ENCODE measurements at places on chromosomes 4 and X.

DNA sequence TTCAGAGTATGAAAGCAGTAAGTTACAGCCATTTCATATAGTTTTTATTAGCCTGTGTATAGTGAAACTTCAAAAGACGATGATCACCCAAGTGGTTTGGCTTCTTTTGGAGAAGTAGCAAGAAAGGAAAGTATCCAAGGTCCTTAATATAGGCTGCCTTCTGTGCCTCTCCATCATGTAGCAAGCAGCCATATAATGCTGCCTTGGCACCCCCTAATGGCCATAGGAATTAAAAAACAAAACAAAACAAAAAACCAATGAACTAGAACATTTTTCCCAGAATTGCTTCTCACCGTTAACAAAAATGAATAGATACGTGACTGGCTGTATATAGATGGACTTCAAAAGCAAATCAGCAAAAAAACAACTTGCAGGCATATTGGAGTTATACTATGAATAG, 18.9 kb downstream of the LAMP2 start:
- peak; percentile 23 for DNase-seq

DNA sequence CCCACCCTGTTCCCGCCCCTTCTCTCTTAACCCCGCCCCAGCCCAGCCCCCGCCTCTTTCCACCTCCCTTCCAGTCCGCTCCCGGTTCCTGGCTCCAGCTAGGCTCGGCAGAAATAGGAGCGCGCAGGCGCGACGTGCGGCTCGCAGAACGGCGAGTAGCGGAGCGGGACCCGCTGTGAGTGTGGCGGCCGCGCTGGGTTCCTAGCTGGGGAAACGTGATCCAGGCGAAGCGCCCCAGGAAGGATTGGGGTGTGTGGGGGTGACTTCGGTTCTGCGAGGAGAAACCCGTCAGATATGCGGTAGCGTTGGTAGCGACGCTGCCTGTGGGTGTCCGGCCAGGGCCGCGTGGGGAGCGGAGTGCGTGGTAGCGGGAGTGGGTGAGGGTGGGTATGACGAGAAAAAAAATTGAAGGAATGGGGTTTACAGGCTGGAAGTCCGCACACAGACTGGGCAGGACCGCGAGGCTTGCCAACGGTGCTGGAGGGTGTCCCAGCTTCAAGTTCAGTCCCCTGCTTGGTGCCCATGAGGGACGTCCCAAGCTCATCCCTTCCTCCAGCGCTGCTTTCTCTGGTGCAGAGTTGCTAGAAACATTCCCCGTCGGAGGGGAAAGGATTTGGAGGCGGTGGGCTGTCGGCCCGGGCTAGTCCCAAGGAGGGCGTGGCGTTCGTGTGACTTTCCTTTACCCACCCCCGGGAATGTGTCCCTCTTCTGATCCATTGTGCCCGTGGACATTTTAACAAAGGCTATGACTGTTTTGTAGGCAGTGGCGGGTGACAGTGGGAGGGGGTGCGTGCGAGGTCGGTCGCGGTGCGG, at the start of gene PRRG1:
Gene PRRG1 (plus strand): TSS at position 144 of the 813 bp plus-strand sequence. CDS start 56,886 bp downstream, outside the sequence.
- DNase-seq = peak; percentile 91

- no peak for DNase-seq
These were observed 2267.9 kb upstream of the AGA start for GRCh38 chr4:179709961-179710624.

GRCh38 chr4:70678383-70678999, 9.8 kb upstream of the UTP3 start:
- DNase-seq = no peak

DNA sequence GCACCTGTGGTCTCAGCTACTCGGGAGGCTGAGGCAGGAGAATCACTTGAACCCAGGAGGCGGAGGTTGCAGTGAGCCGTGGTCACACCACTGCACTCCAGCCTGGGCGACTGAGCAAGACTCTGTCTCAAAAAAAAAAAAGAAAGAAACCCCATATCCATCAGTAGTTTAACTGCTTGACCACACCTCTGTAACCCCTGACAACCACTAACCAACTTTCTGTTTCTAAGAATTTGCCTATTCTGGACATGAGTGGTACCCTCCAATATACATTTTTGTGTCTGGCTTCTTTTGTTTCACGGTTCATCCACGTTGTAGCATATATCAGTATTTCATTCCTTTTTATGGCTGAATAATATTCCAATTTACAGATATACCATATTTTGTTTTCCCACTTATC, 9.1 kb downstream of the PPAT start:
- no peak for DNase-seq
